HCT116 (cell line): ENCODE measurements at places on chromosomes 4 and X.

- no peak for DNase-seq
Measured at GRCh38 chr4:37988670-37989069, 28.5 kb downstream of the PTTG2 start.

- DNase-seq: no peak
Measured at GRCh38 chrX:135981668-135982067, 3.6 kb upstream of the SLC9A6 start.

DNA sequence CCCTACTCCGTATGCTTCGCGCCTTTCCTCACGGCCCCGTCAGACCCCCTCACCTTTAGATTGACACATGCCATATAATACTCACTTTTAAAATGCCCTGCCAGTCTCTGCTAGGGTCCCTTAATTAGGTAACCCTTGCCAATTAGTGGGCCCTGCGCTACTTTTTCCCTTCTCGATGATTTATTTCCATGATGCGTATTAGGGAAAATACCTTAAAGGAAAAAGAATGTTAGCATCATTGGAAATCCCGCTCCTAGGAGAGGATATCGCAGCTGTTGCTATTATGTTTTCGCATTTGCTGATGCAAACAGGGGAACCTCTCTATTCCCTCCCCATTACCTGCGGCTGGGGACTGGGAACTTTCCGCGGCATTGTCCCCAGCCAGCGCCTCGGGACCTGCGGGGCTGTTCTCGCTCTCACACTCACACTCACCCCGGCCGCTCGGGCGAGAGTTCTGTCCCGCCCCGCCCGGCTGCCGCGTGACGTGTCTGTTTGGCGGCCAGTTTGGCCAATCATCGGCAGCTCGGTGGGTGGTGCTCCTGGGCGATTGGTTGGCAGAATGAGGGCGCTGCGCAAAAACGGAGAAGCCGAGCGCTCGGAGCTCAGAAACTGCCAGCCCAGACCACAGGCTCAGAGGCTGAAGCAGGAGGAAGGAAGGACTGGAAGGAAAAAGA lies at the start of gene PCDH10:
Gene PCDH10 (plus strand): TSS at position 605 of the 674 bp plus-strand sequence. CDS start 847 bp downstream, outside the sequence.
- no peak for DNase-seq

- DNase-seq: no peak
Measured at GRCh38 chr4:2062168-2062807, 3.2 kb downstream of the NAT8L start.
